Activated CD4-positive, alpha-beta T cell treated with anti-CD3 and anti-CD28 coated beads, Interleukin-2, amount 50 U/mL, for 1 hour (primary cell): ENCODE measurements at places on chromosomes 2 and 18.
A peak's percentile ranks its signal among the peaks of the same experiment; 100 is the strongest.

- DNase-seq = no peak
Observed at GRCh38 chr18:12394428-12394827, 13.3 kb upstream of the PRELID3A start.

GRCh38 chr2:154556607-154557006 is 141.9 kb upstream of the KCNJ3 start:
- DNase-seq = no peak

GRCh38 chr2:171327043-171327496 is 106.7 kb downstream of the METTL8 start:
- no peak for DNase-seq

GRCh38 chr2:119292226-119292625 is 68.6 kb downstream of the STEAP3 start:
- DNase-seq = no peak

- DNase-seq = no peak
Observed at GRCh38 chr2:198494931-198495330, 690.5 kb downstream of the PLCL1 start.

- DNase-seq = no peak
Observed at GRCh38 chr2:177748360-177748759, 324.2 kb downstream of the PDE11A start.

- no peak for DNase-seq
Observed at GRCh38 chr2:101962309-101962708, 29.5 kb upstream of the IL1R2 start.

DNA sequence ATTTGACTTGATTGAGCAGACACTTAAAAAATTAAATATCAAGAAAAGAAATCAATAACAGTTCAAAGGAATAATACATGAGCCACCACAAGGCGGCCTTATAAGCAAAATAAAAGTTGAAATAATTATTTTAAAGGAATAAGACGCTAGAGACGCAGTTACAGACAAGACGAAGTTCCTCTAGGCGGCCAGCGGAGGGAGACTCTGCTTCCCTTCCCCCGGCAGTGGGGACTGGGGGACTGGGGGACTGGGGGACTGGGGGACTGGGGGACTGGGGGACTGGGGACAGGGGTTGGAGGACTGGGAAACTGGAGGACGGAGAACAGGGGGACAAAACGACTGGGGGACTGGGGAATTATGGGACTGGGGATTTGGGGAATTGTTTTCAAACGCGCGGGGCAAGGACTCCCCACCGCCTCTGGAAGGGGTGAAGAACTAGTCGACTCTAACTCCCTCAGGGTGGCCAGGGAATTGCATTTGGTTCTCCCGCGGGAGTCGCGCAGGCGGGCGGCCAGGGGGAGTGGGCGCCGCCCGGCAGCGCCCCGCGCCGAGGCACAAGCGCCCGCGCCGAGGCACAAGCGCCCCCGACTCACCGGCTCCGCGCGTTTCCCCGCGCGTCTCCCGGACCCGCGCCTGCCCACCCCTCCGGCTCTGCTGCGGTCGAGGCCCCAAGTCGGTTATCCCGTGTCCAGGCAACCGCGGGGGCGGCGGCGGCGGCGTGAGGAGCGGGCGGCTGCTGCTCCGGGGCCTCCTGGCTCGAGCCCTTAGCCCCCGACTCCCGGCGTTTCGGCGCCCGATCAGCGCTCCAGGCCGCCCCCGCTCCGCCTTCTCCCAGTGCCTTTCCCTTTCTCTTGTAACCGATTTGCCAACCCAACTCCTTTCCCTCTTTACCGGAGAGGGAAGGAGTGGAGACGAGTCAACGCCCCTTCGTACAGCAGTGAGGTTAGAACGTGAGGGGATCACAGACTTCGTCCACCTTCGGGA is at the start of gene CCDC178:
CCDC178 (minus strand) TSS at position 662 of the 984 bp plus-strand sequence. CDS start 28,633 bp downstream, outside the sequence.
- no peak for DNase-seq

GRCh38 chr2:186612026-186612425 is 22.2 kb downstream of the ITGAV start:
- no peak for DNase-seq

- DNase-seq = no peak
Observed at GRCh38 chr2:188512456-188512855, 220.8 kb downstream of the GULP1 start.

DNA sequence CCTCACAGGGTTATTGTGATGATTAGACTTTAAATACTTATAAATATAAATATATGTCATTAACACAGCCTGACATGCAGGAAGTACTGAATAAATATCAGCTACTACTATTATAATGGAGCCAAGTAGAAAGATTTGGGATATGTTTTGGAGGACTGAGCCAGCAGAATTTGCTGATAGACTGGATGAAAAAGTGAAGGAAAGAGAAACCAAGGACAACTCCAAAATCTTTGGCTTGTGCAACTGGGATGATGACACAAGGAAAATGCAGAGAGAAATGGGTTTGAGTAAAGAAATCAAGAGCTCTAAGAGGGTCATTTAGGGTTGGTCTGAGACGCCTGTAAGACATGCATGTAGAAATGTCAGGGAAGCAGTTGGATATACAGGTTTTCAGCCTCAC is 15.6 kb downstream of the ADD2 start:
- no peak for DNase-seq

GRCh38 chr2:144946263-144946662 is 426.3 kb upstream of the ZEB2 start:
- DNase-seq = no peak

DNA sequence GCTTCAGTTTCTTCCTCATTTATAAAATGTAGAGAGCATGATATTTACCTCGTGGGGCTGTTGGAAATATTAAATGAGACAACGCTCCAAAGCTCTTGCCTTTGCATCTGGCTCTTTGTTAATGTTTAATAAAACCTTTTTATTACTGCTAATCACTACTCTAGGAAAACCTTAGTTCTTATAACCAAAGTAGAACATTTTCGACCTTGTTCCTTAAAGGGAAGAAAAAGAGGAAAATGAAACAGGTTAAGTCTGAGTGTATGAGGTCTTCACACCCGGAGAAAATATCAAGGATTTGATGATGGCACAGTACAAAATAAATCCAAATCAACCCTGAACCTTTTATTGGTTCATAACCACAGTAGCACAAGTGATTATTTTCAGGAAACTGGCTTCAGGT is 86.6 kb upstream of the BCL2L11 start:
- DNase-seq = no peak

- no peak for DNase-seq
Observed at GRCh38 chr2:105576440-105577241, 168.1 kb upstream of the NCK2 start.

DNA sequence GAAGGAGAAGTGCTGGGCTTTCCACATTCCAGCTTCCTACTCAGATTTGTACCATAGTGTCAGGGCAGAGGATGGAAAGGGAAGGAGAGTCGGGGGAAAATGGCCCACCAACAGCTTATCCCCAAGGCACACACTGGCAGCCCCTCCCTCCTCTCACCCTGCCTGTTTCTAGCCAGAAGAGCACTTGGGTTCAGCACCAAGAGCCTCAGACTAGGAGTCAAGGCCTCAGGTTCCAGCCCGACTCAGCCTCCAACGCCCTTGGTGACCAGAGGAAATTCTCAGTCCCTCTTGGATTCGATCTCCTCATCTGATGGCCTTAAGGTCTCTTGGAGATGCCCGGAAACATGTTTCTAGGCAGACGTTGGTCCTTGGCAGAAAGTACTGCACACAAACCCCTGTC is 53.9 kb downstream of the TNS1 start:
- no peak for DNase-seq

DNA sequence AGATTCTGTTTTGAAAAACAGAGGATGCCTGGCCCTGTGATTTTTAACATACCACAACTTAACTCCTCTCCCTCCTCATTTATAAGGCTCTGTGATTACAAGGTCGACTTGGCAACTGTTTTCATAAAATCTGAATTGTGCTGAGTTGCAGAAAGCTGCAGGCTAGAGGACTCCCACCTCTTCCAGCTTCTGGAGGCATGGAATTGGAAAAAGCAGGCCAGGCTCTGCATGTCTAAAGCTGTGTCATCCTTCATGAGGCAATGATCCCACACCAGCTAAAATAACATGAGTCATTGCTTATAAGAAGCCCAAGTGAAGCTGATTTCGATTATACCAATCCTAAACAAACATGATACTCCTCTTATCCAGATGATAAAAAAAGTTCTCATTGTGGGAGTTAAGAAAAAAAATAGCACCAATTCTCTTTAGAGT is 11.7 kb downstream of the ARHGAP28 start:
- DNase-seq = no peak

- no peak for DNase-seq
Observed at GRCh38 chr2:68280796-68281195, 28.5 kb upstream of the PPP3R1 start.

GRCh38 chr2:10764896-10765295 is 43.5 kb downstream of the ATP6V1C2 start:
- no peak for DNase-seq

- DNase-seq = no peak
Observed at GRCh38 chr18:54440292-54440691, 82.6 kb downstream of the C18orf54 start.

DNA sequence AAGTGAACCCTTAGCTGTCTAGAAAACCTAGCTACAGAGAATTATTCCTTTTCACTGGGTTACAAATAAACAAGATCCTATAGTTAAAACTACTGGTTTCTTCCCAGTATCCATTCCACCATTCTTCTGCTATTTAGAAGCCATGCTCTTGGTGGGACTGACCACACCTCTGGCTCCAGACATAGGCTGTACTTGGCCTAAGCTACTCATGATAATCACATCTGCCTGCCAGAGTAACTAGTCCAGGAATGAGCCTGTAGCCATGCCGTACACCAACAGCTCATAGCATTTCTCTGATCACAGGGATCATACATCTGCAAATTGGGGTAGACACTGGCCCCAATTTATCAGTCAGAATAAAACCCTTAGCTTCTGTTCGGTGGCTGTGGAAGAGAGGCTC is 33.7 kb downstream of the NABP1 start:
- no peak for DNase-seq

DNA sequence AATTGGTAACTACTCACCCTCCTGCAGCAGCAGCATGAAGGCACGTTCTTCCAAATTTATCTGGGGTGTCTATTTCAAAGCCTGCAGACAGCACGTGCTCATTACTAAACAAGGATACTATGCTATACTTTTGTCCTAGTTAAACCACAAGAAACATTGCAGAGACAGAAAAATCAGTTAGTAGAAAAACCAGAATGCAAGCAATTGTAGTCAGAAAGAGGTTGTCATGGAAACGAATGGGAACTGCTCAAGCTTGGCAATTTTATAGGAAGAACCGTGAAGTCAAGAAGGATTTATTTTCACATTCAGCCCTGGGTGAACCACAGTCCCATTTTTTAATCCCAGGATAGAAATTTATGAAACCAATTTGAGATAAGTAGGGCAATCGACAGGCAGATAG is 162.2 kb upstream of the PGAP1 start:
- DNase-seq = no peak

DNA sequence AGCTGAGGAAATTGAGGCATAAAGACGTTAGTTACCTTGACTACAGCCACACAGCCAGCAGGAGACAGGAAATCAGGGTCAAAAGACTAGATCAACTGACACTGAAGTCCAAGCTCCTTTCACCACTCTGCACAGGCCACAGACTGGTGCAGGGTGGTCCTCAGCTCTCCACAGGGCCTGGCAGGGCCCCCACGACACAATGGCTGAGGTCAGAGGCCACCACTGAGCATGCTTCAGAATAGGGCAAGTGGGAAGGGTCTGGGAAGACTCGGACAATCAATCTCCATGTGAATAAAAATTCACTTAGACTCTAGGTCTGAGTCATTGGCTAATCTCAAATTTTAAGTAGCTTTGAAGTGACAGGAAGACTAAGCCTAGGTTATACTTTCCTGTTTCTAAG is 201.7 kb downstream of the ALK start:
- no peak for DNase-seq

DNA sequence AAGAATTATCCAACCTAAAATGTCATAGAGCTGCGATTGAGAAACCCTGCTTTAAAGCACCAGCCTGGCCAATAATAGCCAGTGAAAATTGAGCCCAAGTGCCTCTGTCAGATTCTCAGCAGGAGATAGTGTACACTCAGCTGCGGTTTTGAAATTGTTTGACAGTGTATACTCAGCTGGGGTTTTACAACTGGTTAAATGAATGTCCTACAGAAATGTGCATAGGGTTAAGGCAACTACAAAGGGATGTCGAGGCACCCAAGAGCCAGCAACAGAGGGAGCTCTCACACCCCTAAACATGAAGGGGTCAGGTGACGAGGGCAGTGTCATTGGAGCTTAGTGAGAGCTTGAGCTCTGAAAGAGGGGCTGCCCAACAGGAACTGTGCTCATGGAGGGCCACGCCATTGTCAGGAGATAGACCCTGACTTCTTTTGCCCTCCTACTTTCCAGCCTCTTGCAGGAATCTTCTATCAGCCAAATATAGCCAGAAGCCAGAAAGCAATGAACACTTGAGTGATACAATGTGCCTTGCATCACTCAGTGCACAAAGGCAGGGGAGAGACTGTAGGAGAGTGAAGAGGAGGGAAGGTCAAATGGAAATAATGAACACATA is 15.1 kb downstream of the ACTG2 start:
- peak; percentile 53 for DNase-seq

GRCh38 chr2:141930803-141931202 is 200.0 kb downstream of the LRP1B start:
- DNase-seq = no peak

- DNase-seq = no peak
Observed at GRCh38 chr2:42085706-42086487, 38.1 kb downstream of the PKDCC start.

DNA sequence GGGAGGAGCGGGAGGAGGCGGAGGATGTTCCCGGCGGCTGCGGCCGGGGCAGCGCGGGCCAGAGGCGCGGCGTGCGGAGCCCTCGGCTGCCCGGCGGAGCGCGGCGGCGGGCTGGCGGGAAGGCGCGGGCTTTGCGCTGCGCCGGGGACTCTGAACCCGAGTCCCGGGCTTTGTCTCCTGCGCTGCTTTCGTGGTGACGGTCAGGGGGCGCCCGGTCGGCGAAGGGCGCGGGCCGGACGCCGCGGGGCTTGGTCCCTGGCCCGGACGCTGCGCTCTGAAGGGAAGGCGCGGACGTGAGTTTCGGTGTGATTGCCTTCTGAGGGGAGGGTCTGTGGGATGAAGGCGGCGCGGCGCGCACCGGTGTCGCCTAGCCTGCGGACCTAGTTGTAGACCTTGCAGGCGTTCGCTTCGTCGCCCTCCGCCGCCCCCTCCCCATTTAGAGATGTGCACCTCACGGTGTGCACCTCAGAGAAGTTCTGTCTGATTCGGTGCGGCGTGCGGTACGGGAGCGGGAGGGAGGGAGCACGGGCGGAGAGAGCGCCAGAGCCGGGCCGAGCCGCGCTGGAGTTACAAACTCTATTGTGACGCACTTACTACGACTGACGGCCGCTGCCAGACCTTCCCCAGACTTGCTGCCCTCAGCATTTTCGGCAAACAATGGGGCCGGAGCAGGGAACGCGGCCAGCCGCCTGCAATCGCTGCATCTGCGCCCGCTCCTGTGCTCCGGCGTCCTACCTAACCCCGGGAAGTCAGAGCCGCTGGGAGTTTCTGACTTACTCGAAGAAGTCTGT is 2.1 kb downstream of the BCL2L11 start:
- peak; percentile 23 for DNase-seq

- DNase-seq = no peak
Observed at GRCh38 chr18:78586586-78586985, 393.0 kb upstream of the SALL3 start.
